ENCODE measurements at places on chromosomes 7 and 10.

DNA sequence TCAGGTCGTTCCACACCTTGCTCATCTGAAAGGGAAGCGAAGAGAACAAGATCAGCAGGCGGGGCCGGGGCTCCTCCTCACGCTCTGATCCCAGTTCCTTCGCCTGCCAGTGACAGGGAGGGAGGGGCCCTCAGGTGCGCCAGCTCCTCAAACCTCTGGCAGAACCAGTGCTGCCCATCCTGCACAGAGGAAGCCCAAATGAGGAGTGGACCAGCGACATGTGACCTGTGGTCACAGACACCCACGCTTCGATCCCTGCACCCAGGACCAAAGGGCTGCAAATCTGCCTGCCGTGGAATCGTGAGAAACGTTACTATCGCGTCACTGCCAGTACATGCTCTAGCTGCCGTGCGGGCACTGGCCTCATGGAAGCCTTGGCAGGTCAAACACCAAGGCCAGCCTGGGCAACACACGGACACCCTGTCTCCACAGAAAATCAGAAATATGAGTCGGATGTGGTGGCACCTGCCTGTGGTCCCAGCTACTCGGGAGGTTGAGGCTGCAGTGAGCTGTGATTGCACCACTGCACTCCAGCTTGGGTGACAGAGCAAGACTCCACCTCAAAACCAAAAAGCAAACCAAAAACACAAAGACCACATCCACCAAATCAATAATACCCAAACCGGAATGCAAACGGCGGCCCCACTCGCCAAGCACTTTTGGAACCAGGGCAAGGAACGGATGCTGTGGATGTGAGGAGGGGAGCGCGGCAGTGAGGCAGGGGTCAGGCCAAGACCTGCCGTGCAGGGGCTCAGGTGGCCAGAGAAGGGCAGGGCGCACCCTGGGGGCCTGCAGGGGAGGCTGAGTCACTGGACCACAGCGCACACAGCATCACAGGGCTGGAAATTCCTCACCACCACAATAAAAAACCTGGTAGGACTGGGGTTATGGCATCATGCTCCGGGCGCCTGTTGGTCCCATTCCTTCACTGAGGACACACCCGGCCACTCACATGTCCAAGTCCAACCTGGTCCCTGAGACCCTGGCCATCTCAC is 13.4 kb downstream of the NUDT1 start:
- no peak for DNase-seq

DNA sequence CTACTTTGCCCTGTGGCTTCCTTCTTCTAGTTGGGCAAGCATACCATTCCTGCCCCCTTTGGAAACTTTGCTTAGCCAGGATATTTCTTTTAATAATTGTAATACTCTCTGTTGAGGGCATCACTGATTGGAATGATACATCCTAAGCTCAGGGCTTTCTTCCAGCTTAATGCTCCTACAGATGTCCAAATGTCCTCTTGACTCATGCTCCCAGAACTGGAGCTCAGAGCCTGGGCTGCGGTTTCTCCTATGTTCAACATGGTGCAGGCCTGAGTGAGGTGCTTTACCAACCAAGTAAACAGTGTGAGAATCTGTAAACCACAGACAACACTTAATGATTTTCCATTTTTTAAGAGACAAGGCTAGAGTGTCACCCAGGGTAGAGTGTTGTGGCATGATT is 108.6 kb downstream of the LRRC4 start:
- no peak for DNase-seq

DNA sequence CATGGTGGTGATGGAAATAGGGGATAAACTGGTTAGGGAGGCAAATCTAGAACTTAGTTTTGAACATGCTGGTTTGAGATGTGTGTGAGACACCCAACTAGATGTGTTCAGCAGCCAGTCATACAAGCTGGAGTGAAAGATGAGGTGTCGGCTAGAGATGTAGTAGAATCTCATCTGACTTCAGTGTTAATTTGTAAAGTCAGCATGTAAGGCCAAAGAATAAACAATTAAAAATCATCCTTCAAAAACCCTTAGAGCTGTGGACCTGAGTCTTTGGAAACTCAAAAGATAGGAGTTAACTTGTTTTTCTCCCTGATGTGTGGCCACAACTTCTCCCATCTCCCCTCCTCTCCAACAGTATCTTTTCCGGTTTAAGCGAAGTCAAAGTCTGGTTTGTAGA is 22.8 kb upstream of the AGK start:
- DNase-seq, result no peak

DNA sequence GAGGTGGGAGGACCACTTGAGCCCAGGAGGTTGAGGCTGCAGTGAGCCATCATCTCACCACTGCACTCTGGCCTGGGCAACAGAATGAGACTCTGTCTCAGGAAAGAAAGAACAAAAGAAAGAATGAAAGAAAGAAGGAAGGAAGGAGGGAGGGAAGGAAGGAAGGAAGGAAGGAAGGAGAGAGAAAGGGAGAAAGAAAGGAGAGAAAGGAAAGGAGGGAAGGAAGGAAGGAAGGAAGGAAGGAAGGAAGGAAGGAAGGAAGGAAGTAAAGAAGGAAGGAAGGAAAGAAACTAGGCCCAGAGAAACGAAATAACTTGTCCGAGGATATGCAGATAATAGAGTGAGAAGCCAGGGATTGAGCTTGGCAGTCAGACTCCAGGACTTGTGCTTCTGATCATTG is 102.1 kb downstream of the SKIDA1 start:
- DNase-seq, result no peak

All from NCI-H446 (cell line).